ENCODE measurements at places on chromosomes 4 and X.

- no peak overlapping the region for H3K4me3 ChIP-seq
- no peak overlapping the region for H3K27ac ChIP-seq
- DNase-seq, result no peak
Observed at GRCh38 chr4:147594107-147594506, 23.1 kb upstream of the TMEM184C start.

- no peak for DNase-seq
- H3K4me1 ChIP-seq, result peaks cover 6% of the 10 kb centered on the region
- H3K27ac ChIP-seq, result peak overlapping the region; percentile 2
- H3K36me3 ChIP-seq, result no peaks in the 10 kb centered on the region
- no peaks in the 10 kb centered on the region for H3K27me3 ChIP-seq
Observed at GRCh38 chr4:41471126-41472071, 66.6 kb upstream of the LIMCH1 start.

- H3K4me3 ChIP-seq, result no peak overlapping the region
- no peak for DNase-seq
- no peaks in the 10 kb centered on the region for H3K36me3 ChIP-seq
- peaks cover 3% of the 10 kb centered on the region for H3K4me1 ChIP-seq
Observed at GRCh38 chr4:85773372-85773771, 298.4 kb downstream of the ARHGAP24 start.

- no peaks in the 10 kb centered on the region for H3K4me1 ChIP-seq
- H3K27me3 ChIP-seq, result no peaks in the 10 kb centered on the region
- H3K27ac ChIP-seq, result no peak overlapping the region
- H3K36me3 ChIP-seq, result peaks cover 4% of the 10 kb centered on the region
- DNase-seq, result peak; percentile 11
Observed at GRCh38 chrX:119015407-119016237, 41.2 kb downstream of the LONRF3 start.

- H3K27ac ChIP-seq, result no peak overlapping the region
- H3K27me3 ChIP-seq, result no peaks in the 10 kb centered on the region
- no peaks in the 10 kb centered on the region for H3K36me3 ChIP-seq
- H3K4me1 ChIP-seq, result no peaks in the 10 kb centered on the region
Observed at GRCh38 chr4:47862297-47862696, 24.4 kb upstream of the CORIN start.

DNA sequence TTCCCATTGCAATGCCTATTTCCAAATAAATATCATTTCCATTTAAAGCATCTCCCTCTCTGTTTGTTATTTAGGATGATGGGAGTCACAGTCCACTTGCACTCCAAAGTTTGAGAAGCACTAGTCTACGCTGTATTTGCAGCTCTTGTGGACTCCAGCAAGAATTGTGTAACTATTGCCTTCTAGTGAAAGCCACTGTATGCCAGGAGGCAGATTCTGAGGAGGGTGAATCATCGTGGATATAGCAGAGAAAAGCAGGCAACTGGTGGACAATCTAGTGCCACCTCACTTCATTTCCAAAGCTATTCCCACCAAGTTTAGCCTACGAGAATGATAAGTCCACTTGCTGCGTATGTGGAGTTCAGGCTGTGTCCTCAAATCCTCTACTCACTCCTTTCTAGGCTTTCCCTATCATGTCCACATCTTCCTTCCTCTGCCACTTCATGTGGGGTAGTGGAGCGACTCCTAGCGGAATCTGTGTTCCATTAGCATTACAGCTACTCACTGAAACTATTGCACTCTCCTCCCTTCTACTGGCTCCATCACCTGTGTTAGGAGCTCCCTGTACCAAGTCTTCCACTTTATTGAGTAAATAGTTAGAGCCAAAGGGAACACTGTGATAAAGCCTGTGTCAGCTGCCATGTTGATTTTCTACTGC lies 501.8 kb upstream of the GALNT7 start:
- no peaks in the 10 kb centered on the region for H3K27me3 ChIP-seq
- H3K36me3 ChIP-seq, result no peaks in the 10 kb centered on the region
- H3K4me1 ChIP-seq, result no peaks in the 10 kb centered on the region
- H3K27ac ChIP-seq, result no peak overlapping the region
- H3K4me3 ChIP-seq, result no peak overlapping the region
- no peak for DNase-seq

- DNase-seq, result no peak
- H3K4me3 ChIP-seq, result no peak overlapping the region
- peaks cover 4% of the 10 kb centered on the region for H3K36me3 ChIP-seq
- H3K4me1 ChIP-seq, result no peaks in the 10 kb centered on the region
- H3K27ac ChIP-seq, result no peak overlapping the region
Observed at GRCh38 chr4:2249526-2250356, 7.8 kb upstream of the HAUS3 start.

DNA sequence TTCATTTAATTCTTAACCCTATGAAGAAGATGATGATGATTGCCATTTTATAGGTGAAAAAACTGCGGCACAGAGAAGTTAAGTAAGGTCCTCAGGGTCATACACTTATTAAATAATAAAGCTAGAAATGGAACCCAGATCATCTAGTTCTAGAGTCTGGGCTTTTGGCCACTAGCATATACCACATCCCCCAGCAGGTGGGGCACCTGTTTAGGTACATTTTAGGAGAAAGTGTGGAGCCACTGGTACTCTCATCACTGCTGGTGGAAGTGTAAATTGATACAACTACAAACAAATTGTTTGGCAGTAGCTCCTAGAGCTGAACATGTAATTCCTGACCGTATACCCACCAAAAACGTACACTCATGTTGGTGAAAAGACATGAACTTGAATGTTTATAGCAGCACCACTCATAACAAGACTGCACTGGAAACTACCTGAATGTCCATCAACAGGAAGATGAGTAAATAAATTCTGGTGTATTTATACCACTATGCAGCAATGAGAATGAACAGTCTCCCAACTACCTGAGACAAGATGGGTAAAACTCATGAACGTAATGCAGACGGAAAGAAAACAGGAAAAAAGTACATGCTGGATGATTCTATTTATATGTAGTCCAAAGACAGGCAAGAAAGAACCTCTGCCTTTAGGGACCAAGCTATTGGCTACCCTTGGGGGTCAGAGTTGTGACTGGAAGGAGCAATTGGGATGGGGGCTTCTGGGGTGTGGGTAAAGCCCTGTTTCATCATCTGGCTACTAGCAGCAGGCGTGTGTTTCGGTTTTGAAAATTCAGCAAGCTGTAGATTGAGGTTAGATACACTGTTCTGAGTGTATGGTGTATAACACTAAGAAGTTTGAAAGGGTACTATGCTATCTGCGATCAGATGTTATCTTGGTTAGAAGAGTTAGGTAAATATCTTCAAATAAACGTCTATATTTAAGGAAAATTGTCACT lies 72.3 kb upstream of the ADGRG2 start:
- DNase-seq, result no peak
- no peaks in the 10 kb centered on the region for H3K27me3 ChIP-seq
- no peaks in the 10 kb centered on the region for H3K4me1 ChIP-seq
- no peaks in the 10 kb centered on the region for H3K36me3 ChIP-seq

DNA sequence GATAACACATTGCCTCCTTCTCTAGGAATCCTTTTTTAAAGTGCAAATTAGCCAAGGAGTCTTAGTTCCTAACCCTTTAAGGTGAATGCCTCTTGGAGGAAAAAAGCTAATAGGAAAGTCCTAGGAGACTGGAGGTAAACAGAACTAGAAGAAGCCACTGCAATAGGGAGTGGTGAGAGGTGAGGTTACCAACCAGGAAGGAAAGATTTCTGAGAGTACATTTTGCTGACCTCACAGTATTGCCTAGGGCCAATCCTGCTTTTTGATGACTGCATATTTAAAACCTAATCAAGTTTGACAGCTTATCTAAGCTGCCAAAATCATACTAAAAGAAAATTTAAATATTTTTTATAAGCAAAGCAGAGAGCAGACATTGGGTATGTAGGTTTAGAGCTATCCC lies 7.3 kb upstream of the CUL4B start:
- H3K36me3 ChIP-seq, result no peaks in the 10 kb centered on the region
- H3K4me1 ChIP-seq, result peaks cover under 1% of the 10 kb centered on the region
- H3K27me3 ChIP-seq, result no peaks in the 10 kb centered on the region
- DNase-seq, result no peak
- no peak overlapping the region for H3K27ac ChIP-seq
- no peak overlapping the region for H3K4me3 ChIP-seq

GRCh38 chr4:168882650-168883233 lies 127.3 kb downstream of the CBR4 start:
- no peak overlapping the region for H3K27ac ChIP-seq
- no peak for DNase-seq
- no peaks in the 10 kb centered on the region for H3K27me3 ChIP-seq

DNA sequence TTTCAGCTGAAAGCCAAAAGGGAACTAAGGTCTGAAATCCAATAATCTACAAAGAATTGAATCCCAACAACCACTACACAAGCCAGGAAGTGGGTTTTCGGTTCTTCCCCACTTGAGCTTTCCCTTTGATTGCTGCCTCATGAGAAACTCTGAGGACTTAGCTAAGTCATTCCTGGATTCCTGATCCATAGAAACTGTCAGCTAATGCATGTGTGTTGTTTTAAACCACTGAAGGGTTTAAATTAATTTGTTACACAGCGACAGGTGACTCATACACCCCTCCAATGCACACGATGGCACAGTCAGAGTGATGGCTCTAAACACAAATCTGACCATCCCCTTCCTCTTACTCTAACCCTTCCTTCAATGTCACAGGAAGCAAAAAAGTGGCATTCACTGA lies 282.9 kb downstream of the RAB28 start:
- H3K4me1 ChIP-seq, result no peaks in the 10 kb centered on the region
- no peak overlapping the region for H3K4me3 ChIP-seq
- no peaks in the 10 kb centered on the region for H3K27me3 ChIP-seq
- DNase-seq, result no peak

GRCh38 chr4:73606465-73606974 lies 13.7 kb downstream of the RASSF6 start:
- no peaks in the 10 kb centered on the region for H3K27me3 ChIP-seq
- no peak overlapping the region for H3K4me3 ChIP-seq
- no peaks in the 10 kb centered on the region for H3K4me1 ChIP-seq
- H3K36me3 ChIP-seq, result no peaks in the 10 kb centered on the region
- DNase-seq, result no peak
- H3K27ac ChIP-seq, result no peak overlapping the region

DNA sequence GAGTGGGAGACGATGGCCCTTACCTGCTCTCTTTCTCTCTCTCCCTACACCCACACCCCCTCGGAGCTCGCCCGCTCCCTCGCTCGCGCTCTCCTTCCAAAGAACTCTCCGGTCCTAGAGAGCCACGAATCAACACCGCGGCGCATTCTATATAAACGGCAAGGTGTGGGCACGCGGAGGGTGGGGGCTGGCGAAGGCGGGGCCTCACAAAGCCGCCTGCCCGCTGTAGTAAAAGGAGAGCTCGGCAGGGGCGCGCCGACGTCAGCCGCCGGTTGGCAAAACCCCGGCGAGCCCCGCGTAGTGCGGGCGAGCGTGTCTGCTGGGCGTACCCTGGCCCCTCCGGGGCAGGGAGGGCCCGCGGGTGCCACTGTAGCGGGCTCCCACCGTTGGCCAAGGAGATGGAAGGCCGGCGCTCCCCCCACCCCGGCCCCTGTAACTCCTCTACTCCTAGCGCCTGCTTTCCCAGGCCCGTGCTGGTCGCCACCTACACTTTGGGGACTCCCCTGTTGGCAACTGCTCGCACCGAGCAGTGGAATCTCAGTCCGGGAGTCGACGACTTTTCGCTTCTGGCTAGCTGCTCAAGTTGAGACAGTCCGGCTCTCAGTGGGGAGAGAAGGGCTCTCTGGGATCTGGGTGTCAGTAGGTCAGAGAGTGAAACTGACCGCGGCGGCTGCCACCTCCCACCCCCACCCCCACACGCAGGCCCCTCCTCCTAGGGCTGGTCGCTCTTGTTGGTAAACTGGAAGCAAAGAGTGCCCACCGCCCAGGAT lies 325.5 kb upstream of the F9 start:
- no peaks in the 10 kb centered on the region for H3K4me1 ChIP-seq
- H3K4me3 ChIP-seq, result peak overlapping the region; percentile 46
- no peaks in the 10 kb centered on the region for H3K27me3 ChIP-seq
- H3K36me3 ChIP-seq, result no peaks in the 10 kb centered on the region
- no peak for DNase-seq

- no peaks in the 10 kb centered on the region for H3K27me3 ChIP-seq
- no peak overlapping the region for H3K4me3 ChIP-seq
Observed at GRCh38 chrX:30561191-30561590, 16.4 kb downstream of the TASL start.

GRCh38 chr4:5979981-5980380 lies 38.2 kb downstream of the C4orf50 start:
- no peaks in the 10 kb centered on the region for H3K27me3 ChIP-seq
- H3K4me1 ChIP-seq, result no peaks in the 10 kb centered on the region
- no peak overlapping the region for H3K27ac ChIP-seq
- no peak overlapping the region for H3K4me3 ChIP-seq

DNA sequence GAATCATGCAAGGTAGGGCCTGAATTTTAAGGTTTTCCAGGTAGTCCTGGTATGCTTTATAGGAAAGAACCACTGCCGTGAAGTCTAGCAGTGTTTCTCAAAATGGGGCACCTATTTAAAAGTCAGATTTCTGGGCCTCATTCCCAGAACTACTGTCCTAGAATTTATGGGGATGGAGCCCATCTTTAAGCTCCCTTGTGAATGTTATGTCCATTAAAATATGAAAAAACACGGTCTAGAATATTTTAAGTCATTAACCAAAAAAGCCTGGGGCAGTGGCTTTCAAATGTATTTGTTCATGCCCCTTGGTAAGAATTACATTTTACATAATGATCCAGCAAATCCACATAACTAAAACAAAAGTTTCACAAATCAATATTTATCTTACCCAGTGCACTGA lies 35.4 kb downstream of the GK start:
- H3K27ac ChIP-seq, result no peak overlapping the region
- no peak overlapping the region for H3K4me3 ChIP-seq
- DNase-seq, result no peak
- no peaks in the 10 kb centered on the region for H3K27me3 ChIP-seq
- H3K4me1 ChIP-seq, result no peaks in the 10 kb centered on the region

Data from tibial nerve (tissue), 4 donors.